AG09319 (cell line): ENCODE measurements at places on chromosomes 7 and 10.

GRCh38 chr10:86287966-86288579 lies 78.5 kb downstream of the GRID1 start:
- DNase-seq, result no peak

DNA sequence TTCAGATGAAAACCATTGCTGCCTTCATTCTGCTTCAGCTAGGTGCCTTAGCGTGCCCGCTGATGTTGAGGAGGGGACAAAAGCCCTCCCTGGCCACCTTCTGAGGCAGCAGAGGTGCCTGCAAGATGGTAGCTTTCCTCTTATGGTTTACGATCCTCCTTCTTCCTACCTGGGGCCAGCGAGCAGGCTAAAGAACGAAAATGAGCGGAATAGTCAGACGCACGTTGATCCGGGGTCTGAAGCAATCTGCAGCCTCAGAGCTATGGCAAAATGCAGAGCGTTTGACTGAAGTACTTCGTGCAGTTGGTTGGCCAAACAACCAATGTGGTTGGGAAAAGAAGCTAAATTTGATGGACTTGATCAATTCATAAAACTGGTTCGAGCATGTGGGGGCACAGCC lies 95.5 kb downstream of the GATA3 start:
- no peak for DNase-seq

DNA sequence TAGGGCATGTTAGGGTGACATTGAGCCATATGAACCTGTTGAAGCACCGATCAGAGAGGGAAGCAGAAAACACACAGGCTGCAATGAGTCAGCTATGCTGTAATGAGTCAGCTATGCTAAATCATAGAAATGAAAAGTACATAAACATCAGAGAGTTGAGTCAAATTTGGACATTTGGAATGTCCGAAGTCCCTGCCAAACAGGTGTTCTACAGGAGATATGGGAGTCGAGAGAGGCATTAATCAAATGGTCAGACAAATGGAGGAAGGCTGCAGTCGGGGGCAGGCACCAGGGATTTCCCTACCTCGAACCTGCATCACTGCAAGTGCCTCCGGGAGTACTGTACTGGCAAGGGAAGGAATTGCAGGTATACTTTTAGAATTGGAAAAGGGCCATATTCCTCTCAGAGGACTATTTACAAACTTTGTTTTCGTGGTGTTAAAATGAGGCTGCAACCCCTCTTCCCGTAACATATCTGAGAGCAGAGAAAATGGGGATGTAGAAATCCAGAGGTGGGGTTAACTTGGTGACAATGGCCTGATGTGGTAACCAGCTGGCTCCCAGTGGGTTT lies 8.8 kb upstream of the ZC3HAV1 start:
- DNase-seq, result no peak

- DNase-seq, result no peak
Measured at GRCh38 chr7:140672382-140673062, at the start of gene ADCK2. ADCK2 (plus strand) TSS chr7:140672945; CDS start chr7:140673331, 386 bp downstream.

- DNase-seq, result peak; percentile 19
Measured at GRCh38 chr7:55432939-55433784, 68.0 kb downstream of the LANCL2 start.

DNA sequence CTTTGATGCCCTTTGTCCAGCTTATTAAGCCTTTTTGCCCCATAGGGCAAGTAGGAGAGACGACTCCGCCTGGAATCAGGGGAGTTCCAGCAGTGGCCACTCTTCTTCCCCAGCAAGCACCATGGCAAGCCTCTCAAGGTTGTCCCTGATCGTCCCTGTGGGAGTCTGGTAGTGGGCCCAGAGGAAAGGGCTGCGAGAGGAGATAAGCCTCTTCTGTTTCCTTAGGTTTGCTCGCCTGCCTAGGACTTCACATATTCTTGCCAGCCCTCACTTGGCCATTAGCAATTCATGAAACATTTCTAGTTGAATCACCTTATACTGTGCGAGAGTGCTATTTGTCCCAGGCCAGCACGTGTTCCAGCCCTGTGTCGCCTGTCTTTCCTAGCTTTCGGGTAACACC lies 47.8 kb upstream of the CPN1 start:
- no peak for DNase-seq

DNA sequence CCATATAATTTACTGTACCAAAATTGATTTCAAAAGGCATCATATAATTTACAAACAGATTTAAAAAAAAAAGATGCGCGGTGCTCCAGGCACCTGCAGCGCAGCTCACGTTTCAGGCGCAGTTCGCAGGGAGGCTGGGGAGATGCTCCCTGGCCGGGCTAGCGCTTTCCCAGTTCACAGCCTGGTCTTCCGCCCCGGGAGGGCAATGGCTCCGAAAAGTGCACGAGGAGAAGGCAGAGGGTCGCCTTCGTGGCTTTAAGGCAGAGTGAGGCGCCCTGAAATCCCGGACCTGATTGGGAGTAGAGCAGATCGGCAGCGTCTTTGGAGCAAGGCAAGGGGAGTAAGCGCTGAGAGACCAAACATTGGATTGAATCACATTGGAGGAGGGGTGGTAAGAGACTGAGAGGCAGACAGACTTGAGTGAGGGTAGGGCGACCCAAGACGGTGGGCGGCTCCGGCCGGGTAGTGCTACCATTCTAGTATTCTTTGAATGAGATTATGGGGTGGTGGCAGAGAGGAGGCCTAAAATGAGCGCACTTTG lies 1.5 kb downstream of the NEUROG3 start:
- DNase-seq, result no peak

DNA sequence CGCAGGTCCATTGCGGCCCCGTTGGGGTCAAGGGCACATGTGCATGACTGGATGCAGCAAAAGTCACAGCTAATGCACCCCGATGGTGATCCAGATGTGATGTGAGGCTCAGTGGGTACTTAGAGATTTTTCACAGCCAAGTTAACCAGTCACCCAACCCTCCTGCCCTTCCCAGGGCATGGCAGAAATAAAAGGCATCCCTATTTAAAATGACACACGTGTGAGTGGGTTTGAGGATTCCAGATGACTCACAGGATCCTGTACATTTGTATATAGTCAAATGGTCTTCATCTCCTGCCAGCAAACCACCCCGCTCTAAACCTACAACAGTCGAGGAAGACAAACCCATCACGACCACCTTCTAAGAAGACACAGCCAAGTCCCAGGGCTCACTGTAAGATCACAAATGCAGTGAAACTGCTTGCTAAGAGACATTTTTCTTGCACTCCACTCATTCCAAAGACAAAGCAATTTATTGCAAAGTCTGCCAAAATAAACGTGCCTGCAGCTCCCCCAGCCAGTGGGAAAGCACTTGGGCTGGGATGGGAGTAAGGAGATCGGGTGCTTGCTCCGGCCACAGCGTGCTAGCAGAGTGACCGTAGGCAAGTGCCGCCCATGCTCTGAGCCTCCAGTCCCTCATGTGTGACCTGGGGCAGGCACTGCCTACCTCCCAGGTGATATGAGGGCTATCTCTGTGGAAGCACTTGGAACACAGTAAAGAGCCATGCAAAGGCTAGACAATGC lies 86.6 kb upstream of the MACROH2A2 start:
- DNase-seq, result no peak

DNA sequence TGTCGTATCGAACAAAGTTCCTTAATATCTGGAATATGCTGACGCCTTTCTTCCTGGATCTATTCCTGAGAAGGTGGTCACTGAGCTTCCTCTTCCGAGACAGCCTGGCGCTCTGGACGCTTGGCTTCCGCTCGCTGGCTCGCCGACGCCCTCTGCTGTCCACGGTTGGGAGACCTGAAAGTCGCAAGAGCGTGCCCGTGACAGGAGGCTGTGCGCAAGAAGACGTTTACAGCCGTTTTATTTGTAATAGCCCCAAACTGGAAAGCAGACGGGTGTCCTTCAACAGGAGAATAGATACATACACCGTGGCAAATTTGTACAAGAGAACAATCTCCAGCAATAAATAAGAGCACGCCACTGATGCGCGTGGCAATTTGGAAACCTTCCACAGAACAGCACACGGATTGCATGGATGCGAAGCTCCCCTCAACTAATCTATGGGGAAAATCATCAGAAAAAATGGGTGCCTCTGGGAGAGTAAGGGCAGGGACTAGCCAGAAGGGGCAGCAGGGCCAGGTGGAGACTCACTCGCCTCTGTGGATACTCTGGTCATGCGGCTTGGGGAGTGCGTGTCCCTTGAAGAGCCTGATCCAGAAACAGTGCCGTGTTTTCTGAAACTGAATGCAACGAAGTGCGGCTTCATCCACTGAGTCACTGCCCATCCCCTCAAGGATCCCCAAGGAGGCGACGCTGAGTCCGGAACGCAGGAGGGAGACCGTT lies 41.5 kb upstream of the BNIP3 start:
- DNase-seq, result peak; percentile 37

- no peak for DNase-seq
Measured at GRCh38 chr7:11895337-11895736, 63.3 kb upstream of the THSD7A start.

GRCh38 chr7:82449910-82450309 lies 6.3 kb upstream of the CACNA2D1 start:
- no peak for DNase-seq

GRCh38 chr10:83607959-83608745 lies 531.2 kb upstream of the GHITM start:
- DNase-seq, result no peak

DNA sequence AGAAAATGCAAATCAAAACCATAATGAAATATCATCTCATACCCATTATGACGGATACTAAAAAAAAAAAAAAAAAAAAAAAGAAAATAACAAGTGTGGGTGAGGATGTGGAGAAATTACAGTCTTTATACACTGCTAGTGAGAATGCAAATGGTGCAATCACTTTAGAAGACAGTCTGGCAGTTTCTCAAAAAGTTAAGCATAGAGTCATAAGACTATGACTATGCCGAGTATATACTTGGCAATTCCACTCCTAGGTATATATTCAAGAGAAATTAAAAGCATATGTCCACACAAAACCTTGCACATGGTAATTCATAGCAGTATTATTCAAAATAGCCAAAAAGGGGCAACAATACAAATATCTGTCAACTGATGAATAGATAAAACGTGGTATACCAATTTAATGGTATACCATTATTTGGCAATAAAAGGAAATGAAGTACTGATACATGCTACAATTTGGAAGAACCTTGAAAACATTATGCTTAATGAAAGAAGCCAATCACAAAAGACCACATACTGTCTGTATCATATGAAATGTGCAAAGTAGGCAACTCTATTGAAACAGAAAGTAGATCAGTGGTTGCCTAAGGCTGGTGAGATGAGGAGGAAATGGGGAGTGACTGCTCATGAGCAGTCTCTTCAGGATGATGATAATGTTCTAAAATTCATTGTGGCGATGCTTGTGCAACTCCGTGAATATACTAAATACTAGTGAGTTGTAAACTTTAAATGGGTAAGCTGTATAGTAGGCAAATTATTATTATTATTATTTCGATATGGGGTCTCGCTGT lies 90.1 kb upstream of the NANOS1 start:
- no peak for DNase-seq

- DNase-seq, result no peak
Measured at GRCh38 chr7:514651-515598, 4.7 kb downstream of the PDGFA start.

DNA sequence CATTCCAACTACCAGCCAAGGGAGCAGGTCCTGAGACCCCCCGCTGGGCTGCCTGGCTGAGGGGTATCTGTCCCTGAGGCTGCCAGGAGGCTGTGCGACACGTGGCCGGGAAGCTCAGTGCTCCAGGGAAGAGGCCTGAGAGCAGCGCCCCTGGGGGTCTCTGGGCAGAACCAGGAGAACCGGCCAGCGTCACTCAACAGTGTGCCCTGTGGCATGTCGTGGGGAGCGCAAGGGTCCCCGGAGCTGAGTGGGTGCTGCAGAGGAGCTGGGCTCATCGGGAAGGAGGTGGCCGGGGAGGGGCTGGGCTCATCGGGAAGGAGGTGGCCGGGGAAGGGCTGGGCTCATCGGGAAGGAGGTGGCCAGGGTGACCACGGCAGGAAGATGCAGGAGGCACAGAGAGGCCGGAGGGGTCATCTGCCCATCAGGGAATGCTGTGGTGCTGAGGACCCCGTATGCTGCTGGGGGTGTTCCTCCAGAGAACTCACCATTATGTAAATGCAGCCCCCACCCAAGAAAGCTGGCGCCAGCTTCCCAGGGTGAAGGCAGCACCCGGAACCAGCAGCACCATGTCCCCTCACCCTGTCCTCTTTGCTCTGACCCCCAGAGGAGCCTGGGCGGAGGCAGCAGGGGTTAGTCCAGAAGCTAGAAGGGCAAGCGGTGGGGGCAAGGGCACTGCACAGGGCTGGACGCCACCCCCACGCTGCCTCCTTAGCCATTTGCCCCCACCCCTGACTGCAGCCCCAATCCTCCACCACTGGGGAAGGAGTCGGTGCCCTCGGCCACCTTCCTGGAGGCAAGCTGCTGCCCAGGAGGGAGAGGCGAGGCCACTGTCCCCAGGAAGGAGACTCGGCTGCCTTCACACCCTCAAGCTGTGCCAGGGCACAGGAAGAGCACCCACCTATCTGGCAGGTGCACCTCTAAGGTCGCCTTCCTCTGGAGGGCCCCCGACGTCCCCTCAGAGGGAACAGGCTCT lies 33.3 kb downstream of the CALML3 start:
- DNase-seq, result no peak

- no peak for DNase-seq
Measured at GRCh38 chr7:72275382-72276070, 136.6 kb downstream of the CALN1 start.

DNA sequence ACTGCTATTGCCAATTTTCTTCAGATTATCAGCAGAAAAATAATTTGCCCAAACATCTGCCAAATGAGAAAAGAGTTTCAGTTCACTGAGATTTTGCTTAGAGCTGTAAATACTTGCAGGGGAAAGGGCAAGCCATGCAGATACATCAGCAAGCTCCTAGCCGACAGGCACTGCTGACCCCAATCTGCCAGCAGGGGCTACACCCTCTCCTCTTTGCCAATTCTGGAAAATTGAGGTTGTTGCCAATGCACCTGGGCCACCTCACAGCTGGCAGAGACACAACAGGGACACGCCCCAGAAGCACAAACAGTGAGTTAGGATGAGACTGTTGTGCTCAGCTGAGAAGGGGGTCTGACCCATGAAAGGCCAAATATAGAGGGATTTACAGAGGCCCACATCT lies 129.5 kb upstream of the MYO3A start:
- DNase-seq, result no peak

GRCh38 chr7:33874943-33875342 lies 30.4 kb upstream of the BMPER start:
- peak; percentile 68 for DNase-seq

- DNase-seq, result no peak
Measured at GRCh38 chr7:94330269-94331020, 64.2 kb upstream of the COL1A2 start.

GRCh38 chr10:80709866-80710265 lies 172.2 kb downstream of the SH2D4B start:
- no peak for DNase-seq
